Urinary bladder (tissue), 4 donors: ENCODE measurements at places on chromosomes 1 and 21.

GRCh38 chr1:63157085-63157484 lies 165.3 kb upstream of the FOXD3 start:
- no peak for DNase-seq

GRCh38 chr1:39131940-39132339 lies 72.6 kb upstream of the MACF1 start:
- no peak for DNase-seq

GRCh38 chr1:38917337-38917736 lies 24.3 kb downstream of the RHBDL2 start:
- no peak for DNase-seq

GRCh38 chr1:151047591-151047924 lies at the start of gene C1orf56:
C1orf56 (plus strand) TSS chr1:151047751; CDS start chr1:151047848, 97 bp downstream.
- no peak for DNase-seq

DNA sequence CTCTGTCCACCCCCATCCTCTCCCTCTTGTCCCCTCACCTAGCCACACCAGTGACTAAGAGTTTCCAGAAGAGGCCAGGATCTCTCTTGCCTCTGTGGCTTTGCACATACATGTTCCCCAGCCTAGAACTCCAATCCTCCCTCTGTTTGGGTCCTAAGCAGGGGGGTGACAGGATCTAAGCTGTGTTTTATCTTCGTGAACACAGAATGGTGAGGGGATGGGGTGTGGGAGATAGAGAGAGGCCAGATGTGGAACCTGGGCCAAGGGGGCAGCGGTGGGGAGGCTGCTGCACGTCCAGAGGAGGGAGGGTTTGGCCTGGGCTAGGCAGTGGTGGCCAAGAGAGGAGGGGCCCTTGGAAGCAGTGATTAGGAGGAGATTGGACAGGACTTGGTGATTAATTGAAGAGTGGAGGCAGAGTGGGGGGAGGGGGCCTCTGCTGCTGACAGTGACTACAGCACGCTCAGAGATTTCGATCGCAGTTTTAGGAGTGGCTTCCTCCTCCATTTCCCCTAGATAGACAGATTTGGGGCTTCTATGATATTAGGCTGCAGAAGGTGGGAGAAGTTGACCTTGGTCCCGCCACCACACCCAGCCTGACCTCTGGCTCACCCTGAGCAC lies 17.1 kb upstream of the ADGRB2 start:
- DNase-seq, result no peak

DNA sequence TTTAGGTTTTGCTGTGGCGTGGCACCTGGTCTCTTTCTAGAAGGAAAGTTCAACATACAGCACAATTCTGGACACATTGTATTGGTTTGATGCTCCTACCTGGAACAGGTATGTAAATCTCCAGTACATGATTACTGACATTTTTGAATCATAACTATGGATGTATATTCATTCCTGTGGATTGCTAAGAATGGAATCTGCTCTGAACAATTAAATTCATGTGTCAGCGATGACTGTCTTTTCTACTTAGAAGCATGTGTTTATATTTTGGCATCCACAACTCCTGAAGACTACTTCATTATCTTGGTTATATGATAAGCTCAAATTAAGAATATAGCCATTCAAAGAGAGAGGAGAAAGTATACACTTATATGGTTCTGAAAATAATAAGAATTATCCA lies 291.8 kb downstream of the CHRM3 start:
- DNase-seq, result no peak

- DNase-seq, result no peak
Observed at GRCh38 chr1:167641786-167642500, 11.9 kb downstream of the RCSD1 start.

DNA sequence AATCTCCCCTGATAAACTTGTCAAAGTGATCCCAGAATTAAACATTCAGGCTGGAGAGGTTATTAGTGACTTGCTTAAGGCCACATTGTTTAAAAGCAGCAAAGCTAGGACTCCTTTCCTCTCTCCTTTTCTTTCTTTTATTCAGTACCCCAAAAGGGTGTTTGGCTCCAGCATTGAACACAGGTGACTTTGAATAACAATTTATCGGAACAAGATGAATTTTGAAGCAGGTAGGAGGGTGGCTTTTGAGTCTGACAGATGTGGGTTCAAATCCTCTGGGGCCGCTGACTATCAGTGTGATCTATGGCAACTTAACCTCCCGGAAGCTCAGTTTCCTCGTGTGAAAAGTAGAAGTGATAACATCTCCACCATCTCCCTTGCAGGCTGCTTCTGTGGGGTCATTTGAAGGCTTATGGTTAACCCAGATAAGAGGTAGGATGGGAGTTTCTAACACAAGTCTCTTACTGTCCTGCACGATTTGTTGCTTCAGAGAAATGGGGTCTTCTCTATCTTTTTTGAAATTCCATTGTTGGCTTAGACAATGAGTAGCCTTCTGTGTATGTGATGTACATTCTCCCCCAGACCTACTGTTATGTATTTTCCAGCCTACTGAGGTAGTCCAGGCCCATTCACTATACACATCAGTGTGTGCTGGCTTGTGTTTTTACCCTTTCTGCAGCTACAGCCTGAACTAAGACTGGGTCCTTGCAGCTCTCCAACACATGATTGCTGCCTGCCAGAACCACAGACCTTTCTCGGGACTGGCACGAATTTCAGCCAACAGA lies 29.0 kb downstream of the JUN start:
- DNase-seq, result no peak

DNA sequence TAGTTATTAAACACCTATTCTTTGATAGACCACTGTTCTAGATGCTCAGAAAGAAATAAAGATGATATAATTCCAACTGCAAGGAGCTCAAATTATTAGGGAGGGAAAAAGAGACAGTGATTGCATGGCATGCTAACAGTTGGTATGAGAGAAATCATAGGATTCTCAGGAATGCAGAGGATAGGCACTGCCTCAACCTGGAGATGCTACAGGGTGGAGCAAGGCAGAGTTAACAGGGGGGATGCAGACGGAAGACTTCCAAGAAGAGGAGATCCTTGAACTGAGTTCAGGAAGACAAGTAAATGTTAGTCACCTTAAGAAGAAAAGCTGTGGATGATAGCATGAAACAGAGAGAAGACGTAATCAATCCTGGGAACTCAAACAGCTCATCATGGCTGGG lies 123.7 kb downstream of the DAB1 start:
- DNase-seq, result no peak
